ENCODE measurements at places on chromosomes 2 and 18.
A peak's percentile ranks its signal among the peaks of the same experiment; 100 is the strongest.

- DNase-seq: no peak
Measured at GRCh38 chr2:214139630-214140284, 271.1 kb upstream of the VWC2L start.

DNA sequence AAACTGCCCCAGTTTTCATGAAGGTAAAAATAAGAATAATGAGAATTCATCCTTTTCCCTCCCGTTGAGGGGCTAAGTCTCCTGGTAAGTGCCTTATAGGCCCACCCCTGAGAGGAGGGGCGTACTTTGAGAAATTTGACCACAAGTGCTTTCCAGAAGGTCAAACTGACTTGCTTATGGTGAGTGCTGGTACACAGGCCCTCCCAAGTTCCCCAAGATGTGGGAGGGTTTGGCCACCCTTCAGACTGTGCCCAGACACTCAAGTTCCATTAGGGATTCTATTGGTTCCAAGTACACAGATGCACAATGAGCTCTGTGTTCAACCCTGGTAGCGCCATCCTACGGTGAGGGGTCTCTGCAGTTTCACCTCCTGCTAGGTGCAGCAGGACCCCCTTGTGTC, 205.1 kb downstream of the CTIF start:
- DNase-seq: no peak

DNA sequence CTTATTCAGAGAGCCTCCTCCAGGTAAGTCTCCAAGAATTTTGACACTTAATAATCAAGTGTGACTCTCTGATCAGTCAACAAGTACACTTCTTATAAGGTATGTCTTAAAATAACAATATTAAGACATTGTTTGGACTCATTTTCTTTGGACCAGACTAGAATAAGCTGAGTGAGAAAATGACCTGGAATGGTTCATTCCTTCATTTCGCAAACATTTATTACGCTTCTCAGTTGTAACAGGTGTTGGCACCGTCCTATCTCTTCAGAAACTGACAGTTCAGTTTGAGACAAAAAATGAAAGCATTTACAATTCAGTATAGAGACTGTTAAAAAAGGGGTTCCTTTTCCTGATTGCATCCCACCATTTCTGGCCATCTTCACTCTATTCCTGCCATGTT, 46.6 kb downstream of the TSPYL6 start:
- no peak for DNase-seq

GRCh38 chr2:219569041-219569440, 2.3 kb downstream of the OBSL1 start:
- DNase-seq: no peak

DNA sequence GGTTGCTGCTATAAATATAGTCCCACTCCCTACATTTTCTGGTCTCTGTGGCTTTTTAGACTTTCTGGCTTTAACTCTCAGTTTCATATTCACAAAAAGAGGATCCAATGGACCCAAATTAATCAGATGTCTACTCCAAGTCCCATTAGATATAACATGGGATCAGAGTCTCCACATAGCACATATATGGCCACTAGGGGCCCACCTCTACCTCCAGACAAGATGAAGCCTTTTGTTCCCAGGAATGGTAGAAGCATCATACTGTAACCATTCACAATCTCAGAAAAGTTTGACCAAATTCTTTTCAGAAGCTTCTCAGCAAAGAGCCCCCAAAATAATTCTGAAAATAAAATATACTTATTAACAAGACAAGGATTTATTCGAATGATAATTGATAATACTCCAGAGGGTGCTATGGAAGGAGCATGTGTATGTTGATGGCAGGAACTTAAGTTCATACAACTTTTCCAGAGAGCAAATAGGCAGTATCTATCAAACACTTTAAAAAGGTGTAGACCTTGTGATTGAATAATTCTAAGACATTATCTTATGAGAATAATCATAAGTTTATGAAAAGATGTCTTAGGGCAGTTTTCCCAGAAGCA, 382.3 kb upstream of the CRIM1 start:
- peak; percentile 60 for DNase-seq

GRCh38 chr2:119338826-119339561, 27.6 kb downstream of the C2orf76 start:
- DNase-seq: no peak

DNA sequence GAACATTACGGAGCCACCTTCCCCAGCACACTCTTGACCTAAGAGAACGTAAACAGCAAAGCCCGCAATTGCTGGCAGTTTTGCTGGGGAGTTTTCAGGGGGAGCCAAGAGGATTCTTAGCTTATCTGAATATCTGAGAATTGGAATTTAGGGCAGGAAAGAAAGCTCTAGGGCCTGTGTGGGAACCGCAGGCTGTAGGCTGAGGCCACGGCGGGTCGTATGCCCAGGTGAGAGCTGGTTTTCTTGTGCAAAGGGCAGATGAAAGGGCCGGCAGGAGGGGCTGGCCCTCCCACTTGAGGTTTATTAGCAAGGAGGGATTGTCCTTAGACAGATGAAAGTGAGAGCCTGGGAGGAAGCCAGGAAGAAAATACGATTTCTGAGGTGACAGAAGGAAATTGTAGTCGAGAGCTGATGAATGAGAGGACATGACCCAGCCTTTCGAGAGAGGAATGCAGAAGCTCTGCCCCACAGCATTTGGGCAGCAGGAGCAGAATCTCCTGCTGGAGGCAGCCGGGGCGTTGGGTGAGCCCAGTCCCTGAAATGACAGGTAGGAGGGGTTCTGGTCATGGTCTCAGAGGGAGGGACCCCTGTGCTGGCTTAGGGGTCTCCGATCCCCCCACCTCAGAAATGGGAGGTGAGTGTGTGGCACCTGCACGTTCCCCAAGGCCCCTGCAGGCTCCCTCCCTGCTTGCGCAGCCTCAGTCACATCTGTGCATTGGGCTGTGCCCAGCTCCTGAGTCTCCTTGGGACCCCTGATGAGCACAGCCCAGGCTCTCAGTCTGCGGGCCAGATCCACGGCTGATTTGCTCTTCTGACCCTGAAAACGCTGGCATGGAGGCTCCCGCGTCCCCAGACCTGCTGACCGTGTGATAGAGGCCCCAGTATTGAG, 61.1 kb downstream of the CABLES1 start:
- DNase-seq: peak; percentile 57

DNA sequence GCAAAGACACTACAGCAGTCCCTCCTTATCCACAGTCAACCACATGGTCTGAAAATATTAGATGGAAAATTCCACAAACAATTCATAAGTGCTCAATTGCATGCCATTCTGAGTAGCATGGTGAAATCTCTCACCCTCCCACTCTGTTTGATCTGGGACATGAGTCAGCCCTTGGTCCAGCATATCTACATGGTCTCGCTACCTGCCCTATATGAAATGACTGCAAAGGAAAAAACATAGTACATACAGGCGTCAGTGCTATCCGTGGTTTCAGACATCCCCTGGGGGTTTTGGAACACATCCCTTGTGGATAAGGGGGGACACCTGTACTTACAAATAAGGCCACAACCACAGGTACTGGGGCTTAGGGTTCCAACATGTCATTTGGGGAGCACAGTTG, 73.7 kb downstream of the CABLES1 start:
- no peak for DNase-seq

DNA sequence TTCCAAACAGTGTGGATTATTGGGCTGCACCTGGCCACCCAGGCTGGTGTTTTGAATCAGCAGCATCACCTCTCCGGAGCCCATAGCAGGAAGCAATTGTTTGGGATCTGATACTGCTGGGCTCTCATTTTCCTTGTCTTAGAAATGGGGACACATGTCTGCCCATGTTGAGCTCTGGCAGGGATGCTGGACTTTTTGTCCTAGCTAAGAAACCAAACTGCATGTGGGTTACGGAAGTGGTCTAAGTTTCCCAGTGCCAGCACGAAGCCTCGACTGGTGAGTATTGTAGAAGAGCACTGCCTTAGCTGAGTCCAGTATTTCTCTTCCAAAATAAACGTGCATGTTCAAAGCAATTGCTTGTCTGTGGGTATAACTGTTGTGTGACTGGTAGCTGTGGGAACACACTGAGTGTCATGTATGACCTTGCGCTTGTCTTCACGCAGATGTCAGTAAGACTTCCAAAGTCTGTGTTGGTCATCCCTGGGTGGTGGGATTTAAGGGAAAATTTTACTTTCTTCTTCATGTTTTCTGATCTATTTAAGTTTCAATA, 43.6 kb downstream of the SH3RF3 start:
- DNase-seq: no peak

GRCh38 chr2:74945788-74946331, 12.6 kb upstream of the POLE4 start:
- no peak for DNase-seq

GRCh38 chr18:67265464-67266245, 250.9 kb downstream of the DSEL start:
- DNase-seq: no peak

- DNase-seq: peak; percentile 46
Measured at GRCh38 chr18:12656938-12657683, 796 bp downstream of the SPIRE1 start.

- DNase-seq: no peak
Measured at GRCh38 chr2:48569433-48569832, 39.5 kb downstream of the STON1 start.

GRCh38 chr2:230127195-230127594, 58.5 kb upstream of the SLC16A14 start:
- DNase-seq: no peak

DNA sequence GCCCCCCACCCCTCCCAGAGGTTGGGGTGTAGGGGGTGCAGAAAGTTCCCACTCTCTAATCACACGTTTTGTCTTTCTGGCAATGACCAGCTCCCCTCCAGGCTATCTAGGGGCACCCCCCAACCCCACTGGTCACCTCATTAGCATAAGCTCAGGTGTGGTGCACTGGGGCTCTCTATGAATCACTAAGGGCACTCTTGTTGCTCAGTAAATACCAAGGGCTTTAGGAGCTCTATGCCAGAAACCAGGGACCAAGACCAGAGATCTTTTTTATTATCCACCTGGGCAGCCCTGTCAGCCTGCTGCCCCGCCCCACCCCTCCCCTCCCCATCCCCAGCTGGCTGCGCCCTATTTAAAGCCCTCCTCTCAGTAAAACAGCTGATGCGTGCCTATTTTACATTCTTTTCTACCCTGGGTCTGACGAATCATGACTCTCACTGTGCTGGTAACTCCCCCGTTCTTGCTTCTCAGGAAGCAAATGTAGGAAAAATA, 24.3 kb downstream of the NCK2 start:
- DNase-seq: no peak

- peak; percentile 52 for DNase-seq
Measured at GRCh38 chr2:13193075-13193474, 476.3 kb downstream of the TRIB2 start.

- peak; percentile 82 for DNase-seq
Measured at GRCh38 chr2:181466661-181467576, 9.7 kb downstream of the ITGA4 start.

DNA sequence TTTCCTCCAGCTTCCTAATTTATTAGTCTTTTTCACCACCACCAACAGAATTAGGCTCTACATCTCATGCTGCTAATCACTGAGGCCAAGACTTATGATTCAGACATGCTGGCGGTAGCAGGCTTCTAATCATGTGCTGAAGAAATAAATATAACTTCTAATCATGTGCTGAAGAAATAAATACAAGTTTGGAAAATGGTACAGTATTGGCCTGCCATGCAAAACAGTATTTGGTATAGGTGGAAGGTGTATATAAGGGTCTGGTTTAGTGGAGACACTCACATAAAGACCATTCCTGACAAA, 240.7 kb downstream of the TGIF1 start:
- DNase-seq: no peak

GRCh38 chr18:75581336-75582131, 154.0 kb upstream of the SMIM21 start:
- DNase-seq: no peak

GRCh38 chr18:2442726-2443275, 128.5 kb downstream of the METTL4 start:
- no peak for DNase-seq

- DNase-seq: no peak
Measured at GRCh38 chr2:126914811-126915500, 16.3 kb downstream of the TEX51 start.

GRCh38 chr2:110941226-110941625, 179.5 kb upstream of the BCL2L11 start:
- no peak for DNase-seq

All from NCI-H82 (cell line).